Smooth muscle cell of the brain vasculature (primary cell): ENCODE measurements at places on chromosomes 12 and 14.

DNA sequence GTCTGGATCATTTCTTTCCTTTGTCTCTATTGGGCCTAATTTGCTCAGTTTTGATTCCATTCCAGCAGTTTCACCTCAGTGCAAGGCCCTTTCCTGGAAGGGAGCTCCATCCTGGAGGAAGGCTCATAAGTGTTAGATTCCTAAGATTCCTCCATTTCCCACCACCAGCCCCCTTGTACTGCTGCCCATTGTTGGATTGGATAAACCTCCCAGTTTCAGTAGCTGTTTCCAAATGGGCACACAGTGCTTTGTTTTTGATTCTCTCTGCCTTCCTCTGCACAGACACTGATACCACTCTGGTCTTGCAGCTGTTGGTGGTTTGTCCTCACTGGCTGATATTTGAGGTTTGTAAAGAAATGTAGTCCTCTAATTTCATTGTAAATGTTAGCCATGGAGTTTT lies 158.9 kb downstream of the SLC15A5 start:
- DNase-seq, result no peak

GRCh38 chr14:105060751-105061427 lies 4.3 kb downstream of the GPR132 start:
- DNase-seq, result no peak

- no peak for DNase-seq
These were observed 25.5 kb downstream of the ZFYVE21 start for GRCh38 chr14:103740991-103741689.

- DNase-seq, result no peak
These were observed 94.5 kb upstream of the NRXN3 start for GRCh38 chr14:78075555-78076277.

DNA sequence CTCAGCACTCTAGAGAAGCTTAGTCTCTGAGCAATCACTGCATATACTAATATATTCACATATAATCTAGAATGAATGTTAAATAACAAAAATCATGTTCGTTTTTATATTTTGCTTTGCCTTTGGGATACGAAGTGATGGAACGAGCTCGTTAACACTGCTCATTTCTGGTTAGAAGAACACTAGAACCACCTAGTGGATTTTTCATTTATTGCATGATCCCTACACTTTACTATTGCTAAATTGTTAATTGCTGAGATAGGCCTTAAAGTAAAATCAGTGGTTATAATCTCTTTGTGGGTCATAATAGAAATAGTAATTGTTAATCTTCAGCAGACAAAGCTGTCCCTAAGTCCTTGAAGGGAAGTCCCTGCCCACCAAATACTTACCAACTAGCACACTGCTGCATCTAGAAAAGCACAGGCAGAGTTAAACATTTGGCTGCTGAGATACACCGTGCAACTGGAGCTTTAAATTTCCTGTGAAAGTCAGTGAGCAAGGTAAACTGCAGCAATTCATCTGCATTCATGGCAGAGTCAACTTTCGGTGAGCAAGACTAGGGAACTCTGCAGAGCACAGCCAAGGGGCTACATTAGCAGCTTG lies 353.7 kb downstream of the APAF1 start:
- no peak for DNase-seq

- no peak for DNase-seq
These were observed 23.1 kb downstream of the PHLDA1 start for GRCh38 chr12:76008428-76008827.

DNA sequence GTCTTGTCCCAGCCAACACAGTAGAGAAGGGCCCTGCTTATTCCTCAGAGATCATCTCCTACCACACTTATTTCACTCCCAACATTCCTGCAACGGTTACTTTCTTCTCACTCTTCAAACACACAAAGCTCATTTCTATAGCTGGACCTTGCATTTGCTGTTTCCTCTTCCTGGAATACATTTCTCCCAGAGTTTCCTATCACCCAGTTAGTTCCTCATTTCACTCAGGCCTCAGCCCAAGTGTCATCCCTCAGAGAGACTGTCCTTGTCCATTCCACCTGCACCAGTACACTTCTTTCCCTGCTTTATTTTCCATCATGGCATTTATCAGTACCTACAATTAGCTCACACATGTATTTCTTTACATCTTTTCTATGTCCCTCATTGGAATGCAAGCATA lies 14.7 kb upstream of the STK38L start:
- DNase-seq, result no peak

DNA sequence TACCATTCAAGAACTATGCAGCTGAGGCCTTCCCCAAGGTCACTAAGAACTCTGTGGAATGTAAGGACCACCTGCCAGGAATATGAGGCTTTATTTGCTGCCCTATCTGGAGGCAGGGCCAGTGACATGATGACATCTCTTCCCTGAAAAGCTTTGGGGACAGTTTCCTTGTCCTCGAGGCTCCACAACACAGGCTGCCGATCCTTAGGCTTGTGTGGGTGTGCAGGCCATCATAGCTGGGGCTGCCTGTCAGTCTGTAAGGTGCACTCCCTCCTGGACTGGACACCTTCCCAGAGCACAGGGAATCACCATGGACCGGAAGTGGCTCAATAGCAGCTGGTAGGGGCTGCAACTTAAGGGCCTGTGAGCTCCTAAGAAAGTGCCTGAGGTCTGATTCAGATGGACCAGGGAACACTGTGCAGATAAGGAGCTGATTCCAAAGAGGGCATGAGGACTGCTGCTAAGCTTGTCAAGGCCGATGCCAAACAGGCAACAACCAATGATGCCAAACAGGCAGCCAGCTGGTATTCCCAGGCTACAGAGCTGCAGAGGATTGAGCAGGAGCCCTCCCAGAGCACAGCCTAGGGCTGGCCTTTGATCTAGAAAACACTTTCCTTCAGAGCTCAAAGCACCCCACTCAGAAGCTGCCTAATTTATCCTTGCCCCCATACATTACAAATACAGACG lies 84.3 kb downstream of the CRACR2A start:
- DNase-seq, result no peak

GRCh38 chr14:51562816-51563215 lies 88.9 kb upstream of the FRMD6 start:
- DNase-seq, result no peak

DNA sequence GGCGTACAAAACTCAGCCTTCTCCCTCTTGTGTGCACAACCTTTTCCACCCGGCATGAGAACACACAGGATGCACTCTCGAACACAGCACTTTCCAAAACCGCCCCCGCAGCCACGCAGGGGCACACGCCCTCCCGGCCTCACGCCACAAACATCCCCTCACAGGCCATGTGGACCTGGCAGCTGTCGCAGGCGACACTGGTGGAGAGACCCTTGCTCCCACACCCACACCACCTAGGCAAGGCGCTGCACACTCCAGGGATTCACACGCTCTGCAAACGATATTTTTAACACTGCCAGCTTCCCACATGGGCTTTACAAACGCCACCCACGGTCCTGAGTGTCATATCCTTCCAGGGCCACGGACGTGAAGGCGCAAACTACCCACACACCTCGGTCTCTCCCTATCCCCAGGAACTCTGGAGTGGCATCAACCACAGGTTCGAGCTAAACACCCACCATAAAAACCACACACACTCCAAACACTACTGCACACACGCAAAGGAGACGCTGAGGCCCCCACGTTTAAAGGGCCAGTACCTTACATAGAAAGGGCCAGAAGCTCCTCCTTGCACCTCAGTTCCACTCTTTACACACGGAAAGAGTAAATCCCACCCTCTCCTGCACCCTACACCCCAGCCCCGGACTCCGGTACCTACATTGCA lies 12.4 kb upstream of the ITGB7 start:
- no peak for DNase-seq

- no peak for DNase-seq
These were observed 37.3 kb downstream of the BAZ1A start for GRCh38 chr14:34837801-34838322.

DNA sequence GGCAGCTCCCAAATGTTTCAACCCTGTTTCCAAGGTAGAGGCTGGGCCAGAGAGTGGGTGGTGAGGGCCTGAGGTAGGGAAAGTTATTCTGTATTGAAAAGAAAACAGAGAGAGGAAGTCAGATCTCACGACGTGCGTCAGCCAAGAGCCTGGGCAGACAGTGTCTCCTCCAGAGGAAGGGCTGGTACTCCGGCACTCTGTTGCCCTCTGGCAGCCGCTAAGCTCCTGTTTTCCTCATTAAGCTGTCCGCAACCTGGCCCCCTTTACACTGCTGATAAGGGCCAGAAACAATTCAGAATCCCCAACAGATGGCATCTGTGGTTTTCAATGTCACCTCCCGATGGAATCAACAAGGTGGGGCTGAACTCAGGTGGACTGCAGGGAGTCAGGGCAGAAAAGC lies 26.0 kb upstream of the LTBP2 start:
- no peak for DNase-seq

- no peak for DNase-seq
These were observed 11.9 kb downstream of the CACNA2D4 start for GRCh38 chr12:1906579-1906978.

- DNase-seq, result no peak
These were observed 57.6 kb downstream of the SCARB1 start for GRCh38 chr12:124805876-124806668.

GRCh38 chr14:22463763-22464173 lies 125.3 kb downstream of the DAD1 start:
- no peak for DNase-seq

DNA sequence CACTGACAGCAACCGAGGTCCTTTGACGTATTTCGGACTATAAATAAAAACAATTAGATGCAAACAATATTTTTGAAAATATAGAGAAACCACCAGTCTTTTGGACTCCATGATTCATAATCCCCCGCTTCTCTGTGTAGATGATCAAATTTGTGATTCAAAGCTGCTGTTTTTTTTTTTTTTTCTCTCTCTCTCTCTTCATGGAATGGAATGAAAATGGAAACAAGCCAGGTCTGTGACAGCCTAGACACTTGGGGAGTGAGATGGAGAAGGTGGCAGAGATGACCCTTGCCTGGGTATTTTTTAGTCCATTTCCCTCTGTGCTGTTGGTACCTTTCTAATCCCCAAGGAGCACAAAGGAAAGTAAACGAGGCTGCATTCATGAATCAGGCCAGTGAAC lies 248.5 kb downstream of the GLT1D1 start:
- no peak for DNase-seq

DNA sequence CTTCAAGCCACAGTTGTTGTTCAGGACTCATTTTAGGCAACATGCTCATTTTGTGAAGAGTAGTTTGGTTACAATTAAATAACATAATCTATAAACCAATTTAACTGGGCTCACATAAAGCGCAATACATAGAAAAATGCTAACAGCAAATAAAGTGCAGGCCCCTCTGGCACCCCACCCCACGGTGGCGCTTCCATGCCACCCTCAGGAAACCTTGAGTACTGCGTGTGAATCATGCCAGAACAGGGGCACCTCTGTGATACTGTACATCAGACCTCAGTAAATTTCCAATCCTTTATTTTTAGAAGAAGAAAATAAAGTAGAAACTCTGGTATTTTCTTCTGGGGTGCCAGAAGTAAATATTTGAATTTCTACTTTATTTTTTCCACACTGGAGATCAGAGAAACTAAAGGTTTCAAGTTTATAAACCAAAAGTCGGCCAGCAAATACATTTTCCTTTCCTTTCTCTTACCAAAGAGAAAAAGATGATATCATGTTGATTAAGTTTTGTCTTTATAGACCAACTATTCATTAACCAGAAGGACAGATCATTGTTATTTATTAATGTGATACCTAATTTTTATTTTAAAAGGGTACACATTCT lies 316.8 kb downstream of the PAWR start:
- DNase-seq, result no peak

DNA sequence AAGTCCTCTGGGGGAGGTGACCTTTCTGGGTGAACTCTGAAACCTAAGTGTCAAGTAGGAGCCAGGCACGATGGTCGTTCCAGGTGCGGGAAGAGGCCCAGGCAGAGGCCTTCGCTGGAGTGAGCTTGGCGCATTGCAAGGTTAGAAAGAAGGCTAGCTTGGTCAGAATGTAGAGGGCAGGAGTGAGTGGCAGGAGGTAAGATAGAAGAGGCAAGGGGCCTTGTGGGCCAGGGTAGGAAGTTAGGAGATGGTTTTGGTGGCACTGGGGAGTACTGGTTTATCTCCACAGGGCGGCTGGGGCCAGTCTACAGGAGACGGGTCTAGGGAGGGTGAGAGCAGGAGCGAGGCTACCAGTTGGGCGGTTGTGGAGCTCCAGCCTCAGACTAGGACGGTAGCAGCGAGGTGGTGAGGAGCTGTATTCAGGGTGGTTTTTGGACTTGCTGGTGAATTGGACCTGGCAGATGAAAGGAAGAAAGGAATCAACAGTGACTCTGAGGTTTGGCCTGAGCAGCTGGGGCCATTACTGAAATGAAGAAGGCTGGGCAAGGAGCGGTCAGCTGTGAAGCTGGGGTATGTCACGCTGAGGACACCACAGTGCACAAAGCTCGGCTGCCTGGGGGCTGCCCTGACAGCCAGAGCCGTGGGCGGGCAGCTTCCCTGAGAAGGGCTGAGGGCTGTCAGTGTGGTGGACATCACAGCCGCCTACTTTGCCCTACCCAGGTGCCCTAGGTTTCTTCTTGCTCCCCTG lies 9.0 kb downstream of the MLXIP start:
- DNase-seq, result no peak

GRCh38 chr14:67757175-67757574 lies 55.5 kb downstream of the RDH12 start:
- no peak for DNase-seq

- no peak for DNase-seq
These were observed 35.7 kb downstream of the LGR5 start for GRCh38 chr12:71475280-71475679.

GRCh38 chr12:92049403-92049802 lies 96.2 kb downstream of the BTG1 start:
- no peak for DNase-seq

DNA sequence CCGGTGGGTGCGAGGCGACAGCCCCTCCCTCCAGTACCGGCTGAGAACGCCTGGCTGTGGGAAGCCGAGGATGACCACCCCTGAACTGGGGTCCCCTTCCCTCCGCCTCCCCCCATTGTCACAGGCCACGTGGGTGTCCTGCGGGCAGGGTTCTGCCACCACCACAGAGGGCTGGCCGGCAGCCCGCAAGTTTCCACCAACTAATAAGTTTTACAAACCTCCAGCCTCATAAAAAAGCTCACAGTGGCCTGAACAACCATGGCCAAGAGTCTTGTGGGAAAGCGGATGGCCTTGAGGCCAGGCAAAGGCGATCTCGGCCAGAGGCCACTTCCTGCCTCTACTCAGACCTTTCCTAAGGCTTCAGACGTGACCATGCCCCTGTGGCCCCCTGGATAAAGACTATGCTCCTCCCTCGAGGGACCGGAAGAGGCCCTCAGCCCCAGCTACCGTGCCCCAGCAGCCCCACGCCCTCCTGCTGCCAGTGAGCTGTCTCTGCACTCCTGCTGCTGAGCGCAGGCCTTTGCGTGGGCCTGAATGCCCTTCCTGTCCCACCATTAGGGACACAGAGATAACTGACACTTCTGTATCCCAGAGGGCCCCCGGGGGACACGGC lies 46.1 kb upstream of the DLK1 start:
- no peak for DNase-seq
